ENCODE measurements at places on chromosomes 11 and 22.
A peak's percentile ranks its signal among the peaks of the same experiment; 100 is the strongest.

- peak; percentile 93 for DNase-seq
Measured at GRCh38 chr11:62535802-62536201, 10.8 kb downstream of the AHNAK start.

GRCh38 chr22:29073618-29074275, 912 bp downstream of the KREMEN1 start:
- DNase-seq: no peak

DNA sequence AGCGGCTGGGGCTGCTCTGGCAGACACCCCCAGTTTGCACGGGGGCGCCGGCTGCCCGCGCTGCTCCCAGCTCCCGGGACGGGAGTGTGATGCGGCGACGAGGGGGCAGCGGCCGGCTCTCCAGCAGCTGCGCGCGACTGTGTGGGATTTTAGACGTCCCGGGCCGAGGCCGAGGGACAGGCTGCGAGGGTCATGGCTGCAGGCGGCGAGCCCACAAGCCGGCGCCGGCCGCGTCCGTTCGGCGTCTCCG, 159 bp downstream of the FZD4 start:
- no peak for DNase-seq

DNA sequence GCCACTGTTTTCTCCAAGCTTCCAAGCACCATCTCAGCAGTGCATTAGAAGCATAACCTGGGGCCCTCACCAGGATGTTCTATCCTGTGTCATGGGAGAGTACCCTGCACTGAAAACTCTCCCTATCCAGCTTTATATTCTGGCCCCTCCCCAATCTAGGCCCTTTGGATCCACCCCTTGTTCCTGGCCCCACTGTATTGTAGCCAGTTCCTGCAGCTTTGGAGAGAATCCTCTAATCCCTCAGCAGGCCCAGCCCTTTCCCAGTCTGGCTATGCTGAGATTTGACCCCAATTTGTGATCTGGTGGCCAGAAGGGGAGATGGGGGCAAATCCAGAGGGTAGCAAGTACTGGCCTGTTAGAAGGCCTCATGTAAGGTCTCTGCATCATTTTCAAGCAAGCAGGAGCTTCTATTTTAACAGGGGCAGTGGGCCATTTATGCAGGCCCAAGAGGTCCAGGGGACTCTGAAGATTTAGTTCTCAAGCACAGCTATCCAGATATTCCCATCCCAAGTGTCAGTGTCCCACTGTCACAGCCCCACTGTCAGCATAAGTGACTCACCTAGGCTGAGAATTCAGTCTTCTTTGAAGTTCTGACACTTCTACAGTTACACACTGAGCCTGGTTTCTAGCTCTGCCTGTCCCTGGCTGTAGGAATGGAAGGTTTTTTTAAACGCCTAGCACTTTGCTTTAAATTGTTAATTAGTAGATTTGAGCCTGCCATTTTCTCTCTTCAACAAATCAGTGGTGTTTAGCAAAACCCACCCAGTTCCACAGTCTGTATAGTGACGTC, 589.5 kb upstream of the CADM1 start:
- DNase-seq: no peak

GRCh38 chr11:103798026-103798425, 238.4 kb upstream of the DDI1 start:
- DNase-seq: no peak

- no peak for DNase-seq
Measured at GRCh38 chr11:112044961-112045360, 19.8 kb downstream of the DLAT start.

- no peak for DNase-seq
Measured at GRCh38 chr11:66322732-66323427, 6.0 kb upstream of the CD248 start.

DNA sequence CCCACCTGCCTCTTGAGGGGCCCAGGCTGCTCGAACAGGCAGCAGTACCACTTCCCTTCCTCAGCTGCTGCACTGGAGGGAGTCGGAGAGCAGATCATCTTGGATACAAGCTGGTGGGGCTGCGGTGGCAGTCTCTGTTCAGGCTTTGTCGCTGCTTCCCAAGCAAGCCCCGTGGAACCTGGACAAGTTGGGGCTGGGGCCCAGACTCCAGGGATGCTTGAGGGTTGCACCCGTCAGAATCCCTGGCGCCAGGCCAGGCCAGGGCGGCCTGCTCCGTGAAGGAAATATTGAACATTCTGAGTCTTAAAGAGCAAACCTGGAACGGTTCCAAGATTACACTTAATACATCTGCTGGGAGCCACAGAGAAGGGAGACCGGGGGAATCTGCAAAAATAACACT, 310.1 kb upstream of the SORL1-AS1 start:
- no peak for DNase-seq

- DNase-seq: no peak
Measured at GRCh38 chr22:39215426-39216142, 29.2 kb downstream of the PDGFB start.

DNA sequence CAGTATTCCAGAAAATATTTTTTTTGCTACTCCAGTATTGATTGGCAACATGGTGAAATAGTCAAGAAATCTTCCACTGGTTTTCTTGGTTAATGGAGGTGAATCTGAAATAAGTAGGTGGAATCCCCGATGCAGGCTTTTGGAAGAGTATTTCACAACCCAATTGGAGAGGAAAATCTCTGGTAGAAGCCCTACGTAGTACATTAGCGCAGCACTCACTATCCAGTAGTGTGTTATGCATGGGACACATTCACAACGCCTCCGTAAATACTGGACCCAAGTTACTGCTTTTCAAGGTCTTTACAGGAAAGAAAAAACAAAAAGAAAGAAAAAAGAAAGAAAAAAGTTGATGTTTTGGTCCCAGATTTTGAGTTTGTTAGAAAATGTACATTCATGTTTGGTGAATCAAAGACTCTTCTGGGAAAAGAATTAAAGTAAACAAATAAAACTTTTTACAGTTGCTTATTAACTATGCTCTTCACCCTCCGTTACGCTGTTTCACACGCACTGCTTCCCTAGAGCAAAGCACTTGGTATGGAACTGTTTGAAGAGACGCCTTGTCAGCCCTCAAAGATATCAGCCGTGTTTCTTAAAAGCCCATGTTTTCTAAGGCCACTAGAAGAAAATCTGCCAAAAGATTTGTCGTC, 170.4 kb upstream of the CTSC start:
- no peak for DNase-seq

- no peak for DNase-seq
Measured at GRCh38 chr11:115267871-115268270, 236.3 kb downstream of the CADM1 start.

GRCh38 chr22:46941968-46942798, 179.7 kb downstream of the TBC1D22A start:
- DNase-seq: no peak

DNA sequence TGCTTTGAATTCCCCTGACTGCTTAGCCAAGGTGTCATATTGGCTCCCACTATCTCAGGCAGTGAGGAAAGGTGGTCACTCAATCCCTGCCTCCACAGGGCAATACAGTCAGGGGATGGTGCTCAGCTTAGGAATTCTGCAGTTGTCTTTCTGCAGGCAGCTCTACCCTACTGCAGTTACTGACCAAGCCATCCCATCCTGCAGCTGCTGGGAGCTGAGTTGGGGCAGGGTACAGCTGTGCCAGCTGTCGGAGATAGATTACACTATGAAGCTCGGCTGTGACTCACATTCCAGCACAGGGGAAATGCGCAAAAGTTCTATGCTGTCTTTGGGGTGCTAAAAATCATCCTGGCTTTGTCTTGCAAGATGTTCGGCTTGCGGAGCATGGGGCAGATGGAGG, 4.4 kb upstream of the DAGLA start:
- no peak for DNase-seq

GRCh38 chr11:43382614-43383013, 23.9 kb downstream of the TTC17 start:
- DNase-seq: no peak

GRCh38 chr11:405954-406795, 8.6 kb downstream of the SIGIRR start:
- no peak for DNase-seq

GRCh38 chr11:114027926-114028325, 31.6 kb upstream of the ZBTB16 start:
- no peak for DNase-seq

DNA sequence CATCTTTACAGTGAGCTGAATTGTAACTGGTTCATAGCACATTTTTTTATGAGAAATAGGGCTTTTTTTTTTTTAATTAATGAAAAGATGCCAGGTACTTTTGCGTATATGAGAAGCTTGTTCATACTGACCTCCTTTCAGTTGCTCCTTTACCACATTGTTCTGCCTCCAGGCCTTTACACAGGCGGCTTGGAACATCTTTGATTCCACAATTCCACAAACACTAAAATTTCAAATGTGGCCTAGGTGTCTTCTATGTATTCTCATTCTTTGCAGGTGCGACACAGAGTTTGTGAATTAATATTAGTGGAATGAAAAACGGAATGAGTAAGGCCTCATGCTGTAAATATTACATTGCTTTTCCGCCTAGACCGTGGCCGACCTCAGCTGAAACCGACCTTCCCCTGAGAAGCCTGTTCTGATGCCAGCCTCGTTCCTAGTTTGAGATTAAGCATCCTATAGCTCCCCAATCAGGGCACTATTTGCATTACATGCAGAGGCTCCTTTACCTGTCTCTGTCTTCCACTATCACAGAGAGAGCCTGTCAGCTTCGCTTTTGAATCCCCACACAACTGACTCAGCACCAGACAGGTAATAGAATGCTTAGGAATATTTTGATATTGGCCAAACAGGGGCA, 125.8 kb downstream of the LDLRAD3 start:
- no peak for DNase-seq

DNA sequence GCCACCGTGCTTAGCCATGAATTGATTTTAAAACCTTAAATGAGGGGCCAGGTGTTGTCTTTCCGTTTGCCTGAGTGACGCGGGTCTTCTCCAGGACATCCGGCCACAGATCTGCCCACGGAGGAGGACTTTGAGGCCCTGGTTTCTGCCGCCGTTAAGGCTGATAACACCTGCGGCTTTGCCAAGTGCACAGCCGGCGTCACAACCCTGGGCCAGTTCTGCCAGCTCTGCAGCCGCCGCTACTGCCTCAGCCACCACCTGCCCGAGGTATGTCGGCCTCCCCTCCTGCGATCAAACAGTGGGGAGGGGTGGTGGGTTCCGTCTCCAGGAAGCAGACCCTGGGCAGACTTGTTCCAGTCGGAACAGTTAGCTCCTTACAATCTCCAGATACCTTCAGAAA, 34.4 kb downstream of the IGHMBP2 start:
- DNase-seq: no peak
